Activated CD4-positive, alpha-beta T cell treated with anti-CD3 and anti-CD28 coated beads, Interleukin-2, amount 50 U/mL, for 16 hours (primary cell): ENCODE measurements at places on chromosomes 2 and 18.

DNA sequence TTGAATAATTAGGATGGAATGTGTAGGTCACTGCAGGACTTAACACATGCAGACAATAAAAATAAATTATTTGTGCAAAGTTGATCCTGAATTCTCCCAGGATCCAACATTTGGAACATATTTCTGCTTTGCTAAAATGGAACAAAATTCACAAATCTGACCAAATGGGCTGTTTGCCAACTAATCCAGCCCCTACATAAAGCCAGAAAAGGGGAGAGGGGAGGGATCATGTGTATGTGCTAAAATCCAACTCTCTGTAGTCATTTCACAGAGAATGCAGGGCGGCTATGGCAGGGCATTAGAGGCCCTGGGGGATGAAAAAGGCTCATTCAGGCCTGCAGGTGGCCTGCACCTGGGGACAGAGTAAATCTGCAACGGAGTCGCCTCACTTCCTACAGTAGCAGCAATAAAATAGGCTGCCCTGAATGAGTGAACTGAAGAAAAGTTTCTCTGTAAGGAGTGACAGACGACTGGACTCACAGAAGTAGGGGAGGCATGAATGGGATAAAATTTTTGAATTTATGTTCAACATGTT is 4.0 kb upstream of the ZFP36L2 start:
- no peak for DNase-seq

DNA sequence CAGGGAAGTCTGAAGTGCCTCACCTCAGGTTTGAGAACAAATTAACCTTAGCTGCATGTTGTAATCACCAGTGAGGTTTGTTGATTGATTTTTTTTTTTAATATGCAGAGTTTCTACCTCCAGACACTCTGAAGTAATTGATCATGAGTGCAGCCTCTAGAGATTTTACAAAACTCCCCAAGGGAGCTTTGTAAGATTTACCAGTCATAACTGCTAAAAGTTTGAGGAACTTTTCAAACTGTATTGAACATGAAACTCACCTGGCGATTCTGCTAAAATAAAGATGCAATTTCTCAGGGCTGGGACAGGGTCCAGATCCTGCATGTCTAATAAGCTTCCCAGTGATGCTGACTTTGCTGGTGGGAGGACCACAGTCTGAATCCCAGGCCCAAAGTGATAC is 339.6 kb upstream of the DCC start:
- no peak for DNase-seq

GRCh38 chr2:26058390-26058789 is 24.5 kb downstream of the RAB10 start:
- no peak for DNase-seq

GRCh38 chr2:227864161-227864756 is 7.2 kb upstream of the DAW1 start:
- DNase-seq = no peak

DNA sequence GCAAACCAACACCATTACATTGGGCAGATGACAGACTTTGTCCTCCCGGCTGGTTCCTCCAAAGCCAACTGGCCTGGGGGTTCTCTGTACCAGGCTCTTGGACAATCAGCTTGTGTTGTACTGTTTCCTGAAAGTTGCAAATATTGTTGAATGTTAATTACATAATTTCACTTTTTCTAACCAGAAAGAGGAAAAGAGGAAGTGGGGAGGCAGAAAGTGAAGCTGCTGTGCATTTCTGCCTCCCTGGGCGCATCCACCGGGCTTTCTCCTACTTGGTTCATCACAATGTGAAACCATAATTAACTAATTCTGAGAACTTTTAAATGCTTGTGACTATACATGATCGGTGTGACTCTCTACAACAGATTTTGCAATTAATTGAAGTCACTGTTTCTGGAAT is 10.1 kb downstream of the TWIST2 start:
- DNase-seq = no peak

GRCh38 chr18:2312440-2312839 is 258.9 kb downstream of the METTL4 start:
- DNase-seq = no peak

GRCh38 chr18:37535968-37536367 is 29.6 kb downstream of the CELF4 start:
- DNase-seq = no peak

DNA sequence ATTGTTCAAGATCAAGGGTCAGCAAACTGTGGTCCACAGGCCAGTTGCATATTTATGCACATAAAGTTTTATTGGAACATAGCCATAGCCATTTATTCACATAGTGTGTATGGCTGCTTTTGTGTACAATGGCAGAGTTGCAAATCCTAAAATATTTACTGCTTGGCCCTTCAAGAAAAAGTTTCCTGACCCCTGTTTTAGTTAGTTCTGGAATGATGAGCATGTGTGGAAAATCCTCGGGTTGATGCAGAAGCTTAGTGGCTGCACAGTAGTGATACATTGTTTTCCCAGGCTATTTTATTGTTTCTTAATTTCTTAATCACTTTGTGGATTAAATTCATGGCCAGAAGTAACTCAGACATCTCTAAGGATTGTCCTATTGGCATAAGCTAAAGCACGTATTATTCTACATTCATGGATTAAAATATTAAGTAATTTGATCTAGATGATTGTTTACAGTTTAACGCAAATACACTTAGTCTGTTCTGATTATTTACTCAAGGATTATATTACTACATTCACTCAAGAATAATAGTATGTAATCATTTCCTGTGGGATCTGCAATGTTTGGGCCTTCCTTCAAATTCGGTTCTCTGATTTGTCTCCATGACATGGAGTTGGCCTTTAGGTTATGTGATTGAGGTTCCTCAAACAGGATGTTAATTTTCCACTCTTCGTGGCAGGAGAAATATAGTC is 165.5 kb downstream of the TMEM247 start:
- no peak for DNase-seq

- no peak for DNase-seq
These were observed 145.5 kb upstream of the ITGA6 start for GRCh38 chr2:172281648-172282570.

GRCh38 chr2:67663776-67664175 is 266.6 kb downstream of the ETAA1 start:
- DNase-seq = no peak

DNA sequence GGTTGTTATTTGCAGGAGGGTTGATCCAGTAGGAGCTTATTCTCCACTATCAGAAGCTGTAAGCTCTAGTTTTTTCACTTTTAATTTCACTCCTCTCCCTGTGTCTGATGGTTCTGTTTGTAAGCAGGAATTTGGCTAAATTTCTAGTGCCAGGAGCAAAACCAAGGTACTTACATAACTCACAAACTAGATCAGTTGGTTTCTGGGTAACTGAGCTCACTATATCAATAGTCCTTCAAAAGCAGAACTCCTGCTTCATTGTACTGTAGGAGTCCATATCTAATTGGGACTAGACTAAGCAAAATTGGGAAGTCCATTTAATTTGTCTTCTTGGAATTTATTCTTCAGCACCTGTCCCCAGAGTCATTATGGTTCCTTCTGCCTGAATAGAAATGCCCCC is 20.1 kb upstream of the RAX start:
- no peak for DNase-seq

DNA sequence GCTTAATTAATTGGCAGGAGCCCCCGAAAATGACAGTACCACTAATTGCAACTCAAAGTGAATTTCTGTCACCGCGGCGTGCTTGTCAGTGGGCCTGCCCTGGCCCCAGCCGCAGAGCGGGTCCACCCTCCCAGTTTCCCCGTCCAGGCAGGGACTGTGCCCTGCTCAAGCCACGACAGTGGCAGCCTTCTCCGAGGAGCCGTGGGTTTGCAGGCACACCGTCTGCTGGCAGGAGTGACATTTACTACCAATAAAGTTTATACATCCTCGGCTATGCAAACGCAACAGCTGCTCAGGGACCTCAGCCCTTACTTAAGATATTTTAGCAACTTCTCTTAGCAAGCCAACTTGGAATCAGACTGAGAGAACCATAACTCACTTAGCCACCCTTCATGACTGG is 112.7 kb downstream of the GBX2 start:
- no peak for DNase-seq

GRCh38 chr18:72427721-72428120 is 116.4 kb downstream of the CBLN2 start:
- DNase-seq = no peak

DNA sequence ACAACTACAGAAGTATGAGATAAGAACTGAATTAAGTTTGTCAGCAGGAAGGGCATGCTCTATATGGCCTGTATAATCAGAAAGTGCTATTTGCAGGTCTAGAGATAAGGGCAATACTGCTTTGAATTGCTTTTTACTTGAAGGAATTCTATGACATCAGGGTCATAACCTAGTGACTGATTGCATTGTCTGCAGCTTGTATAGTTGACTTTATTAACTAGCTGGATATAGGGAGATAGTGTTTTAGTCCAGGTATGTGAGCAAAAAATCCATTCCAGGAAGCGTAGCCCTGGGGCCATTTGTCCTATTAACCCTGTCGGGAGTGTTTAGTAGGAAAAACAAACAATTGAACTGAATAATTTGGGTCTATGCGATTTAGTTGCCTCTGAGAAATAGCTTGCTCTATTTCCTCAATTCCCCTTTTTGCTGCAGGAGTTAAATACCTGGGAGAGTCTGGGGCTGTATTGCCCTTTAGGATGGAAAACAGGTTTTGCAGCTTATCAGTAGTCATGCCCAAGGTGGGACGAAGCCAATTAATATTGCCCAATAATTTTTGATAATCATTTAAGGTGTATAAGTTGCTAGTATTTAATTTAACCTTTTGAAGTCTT is 30.0 kb downstream of the HTR2B start:
- no peak for DNase-seq

- no peak for DNase-seq
These were observed 232.8 kb upstream of the HS6ST1 start for GRCh38 chr2:128551435-128551834.

DNA sequence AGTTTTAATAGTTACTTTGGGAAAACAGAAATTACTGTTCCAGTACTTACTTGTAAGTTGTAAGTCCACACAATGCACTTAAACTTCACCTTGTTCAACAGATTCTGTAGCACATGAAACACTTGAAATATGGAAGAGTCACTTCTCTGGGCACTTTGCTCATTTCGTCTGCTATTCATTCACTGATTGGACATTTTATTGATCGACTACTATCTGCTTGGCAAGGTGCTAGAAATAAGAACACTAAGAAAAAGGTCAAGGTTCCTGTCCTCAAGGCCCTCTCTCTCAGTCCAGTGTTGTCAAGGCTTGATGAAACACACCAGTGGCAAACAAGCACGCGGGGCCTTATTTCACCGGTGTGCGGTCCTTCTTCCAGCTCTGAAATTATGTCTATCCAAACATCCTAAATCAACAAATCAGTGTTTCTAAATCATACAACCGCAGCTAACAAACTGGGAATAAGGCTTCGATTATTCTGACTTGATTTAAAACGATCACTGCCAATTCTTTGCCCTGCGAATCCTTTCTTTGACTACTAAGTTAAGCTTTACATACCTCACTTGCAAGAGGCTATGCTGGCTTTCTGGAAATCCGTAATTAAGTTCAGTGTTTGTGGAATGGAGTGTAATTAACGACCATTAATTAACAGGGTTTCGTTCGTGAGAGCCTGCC is 780 bp upstream of the ITGAV start:
- DNase-seq = no peak

GRCh38 chr2:149175956-149176355 is 137.5 kb downstream of the LYPD6B start:
- no peak for DNase-seq

- no peak for DNase-seq
These were observed 116.8 kb upstream of the SPRED2 start for GRCh38 chr2:65549257-65549627.

DNA sequence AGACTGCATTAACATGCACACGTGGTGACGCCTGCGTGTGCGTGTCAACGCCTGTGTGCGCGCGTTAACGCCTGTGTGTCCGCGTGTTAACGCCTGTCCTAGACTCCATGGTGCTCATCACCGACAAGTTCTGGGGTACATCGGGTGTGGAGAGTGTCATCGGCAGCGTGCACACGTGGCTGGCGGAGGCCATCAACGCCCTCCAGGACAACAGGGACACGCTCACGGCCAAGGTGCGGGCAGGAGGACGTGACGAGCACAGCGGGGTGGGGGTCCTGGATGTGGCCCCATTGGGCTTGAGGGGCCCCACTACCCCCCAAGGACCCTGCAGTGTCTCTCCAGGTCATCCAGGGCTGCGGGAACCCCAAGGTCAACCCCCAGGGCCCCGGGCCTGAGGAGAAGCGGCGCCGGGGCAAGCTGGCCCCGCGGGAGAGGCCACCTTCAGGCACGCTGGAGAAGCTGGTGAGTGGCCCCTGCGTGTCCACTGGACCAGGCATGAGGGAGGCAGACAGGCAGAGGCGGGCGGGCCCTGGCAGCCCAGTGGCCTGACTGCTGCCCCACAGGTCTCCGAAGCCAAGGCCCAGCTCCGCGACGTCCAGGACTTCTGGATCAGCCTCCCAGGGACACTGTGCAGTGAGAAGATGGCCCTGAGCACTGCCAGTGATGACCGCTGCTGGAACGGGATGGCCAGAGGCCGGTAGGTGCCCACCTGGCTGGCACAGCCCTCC is 29.2 kb downstream of the GPC1 start:
- DNase-seq = no peak

GRCh38 chr2:220134756-220135534 is 507.5 kb downstream of the SLC4A3 start:
- DNase-seq = no peak

- peak; percentile 81 for DNase-seq
These were observed 17.0 kb upstream of the NFATC1 start for GRCh38 chr18:79378536-79379250.

DNA sequence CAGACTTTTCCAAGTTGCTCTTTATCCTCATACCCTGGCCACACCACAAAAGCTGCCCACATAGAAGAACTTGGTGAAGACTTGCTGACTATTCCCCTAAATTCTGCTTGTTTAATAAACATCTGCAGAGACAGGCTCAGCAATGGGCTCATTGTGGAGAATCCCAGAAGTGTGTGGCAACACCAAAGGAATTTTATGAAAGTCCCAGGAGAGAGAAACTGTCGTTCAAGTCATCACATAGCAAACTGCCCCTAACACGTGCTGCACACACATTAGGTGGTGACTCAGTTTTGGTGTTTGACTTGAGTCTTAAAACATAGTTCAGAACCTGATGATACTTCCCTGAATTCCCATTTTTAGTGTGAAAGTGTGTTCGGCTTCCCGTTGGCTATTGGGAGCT is 38.6 kb downstream of the CYP1B1 start:
- DNase-seq = no peak

DNA sequence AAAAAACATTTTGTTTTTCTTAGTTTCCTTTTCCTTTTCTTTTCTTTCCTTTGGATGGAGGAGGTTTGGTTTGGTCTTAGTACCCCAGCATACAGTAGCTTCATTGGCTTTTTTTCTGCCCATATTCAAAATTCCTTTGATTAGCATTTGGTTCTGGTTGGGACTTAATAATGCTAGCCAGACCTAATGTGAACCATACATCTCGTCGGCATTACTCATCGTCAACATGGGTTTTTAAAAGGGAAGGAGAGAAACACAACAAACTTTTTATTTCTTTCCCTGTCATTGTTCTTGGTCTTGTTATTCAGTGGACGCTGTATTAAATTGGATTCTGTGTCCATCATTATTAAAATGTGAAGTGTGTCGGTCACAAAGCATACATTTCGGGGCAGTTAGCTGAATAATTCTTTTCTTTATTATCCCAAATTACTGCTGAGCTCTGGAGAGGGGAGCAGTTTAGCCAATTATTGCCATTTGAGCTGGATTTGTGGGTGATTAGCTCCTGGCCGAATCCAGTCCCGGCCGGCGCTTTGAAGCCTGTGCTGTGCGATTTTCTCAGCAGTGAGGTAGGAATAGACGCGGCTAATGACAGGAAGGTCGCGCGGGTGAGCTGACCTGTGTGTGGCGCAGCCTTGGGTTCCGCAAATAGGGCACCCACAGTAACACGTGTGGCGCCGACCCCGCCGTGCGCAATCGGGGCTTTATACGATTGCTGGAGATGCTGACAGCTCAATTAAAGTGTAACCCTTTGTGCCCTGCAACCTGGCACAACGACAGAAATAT is 303.3 kb downstream of the GBX2 start:
- DNase-seq = no peak
